ENCODE measurements at places on chromosomes 13 and 19.
A peak's percentile ranks its signal among the peaks of the same experiment; 100 is the strongest.

DNA sequence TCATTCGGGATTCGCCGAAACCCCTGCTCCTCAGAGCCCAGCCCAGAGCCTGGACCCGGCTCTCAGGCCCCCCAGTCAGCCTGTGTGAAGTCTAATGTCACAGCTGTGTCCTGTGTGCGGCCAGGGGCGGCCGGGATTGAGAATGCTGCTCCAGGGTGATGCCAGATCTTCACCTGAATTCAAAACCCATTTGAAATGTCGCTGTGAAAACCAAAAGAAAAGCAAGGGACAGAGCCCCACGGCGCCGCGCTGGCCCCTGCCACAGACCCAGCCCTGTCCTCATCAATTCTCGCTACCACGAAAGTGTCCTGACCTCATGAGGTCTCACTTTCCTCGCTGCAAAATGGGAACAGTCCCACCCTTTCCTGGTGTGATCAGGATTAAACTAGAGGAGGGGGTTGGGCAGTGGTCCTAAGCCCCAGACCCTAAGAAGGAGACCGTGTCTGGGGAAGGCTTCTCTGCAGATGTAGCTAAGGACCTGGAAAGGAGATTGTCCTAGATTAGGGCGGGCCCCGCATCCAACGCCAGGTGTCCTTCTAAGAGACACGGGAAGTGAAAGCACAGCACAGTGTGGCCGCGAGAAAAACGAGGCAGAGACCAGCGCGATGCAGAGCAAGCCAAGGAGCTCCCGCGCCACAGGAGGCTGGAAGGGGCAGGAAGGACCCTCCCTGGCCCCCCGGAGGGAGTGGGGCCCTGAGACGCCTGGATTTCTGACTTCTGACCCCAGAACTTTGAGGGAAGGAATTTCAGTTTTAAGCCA is 34.0 kb upstream of the SPACA7 start:
- no peak for DNase-seq
- no peaks in the 10 kb centered on the region for H3K27me3 ChIP-seq
- no peak overlapping the region for H3K4me3 ChIP-seq
- no peaks in the 10 kb centered on the region for H3K36me3 ChIP-seq
- no peaks in the 10 kb centered on the region for H3K4me1 ChIP-seq

GRCh38 chr19:55345818-55346724 is 6.4 kb downstream of the KMT5C start:
- peaks cover 15% of the 10 kb centered on the region for H3K4me1 ChIP-seq
- H3K27ac ChIP-seq = no peak overlapping the region
- no peak for DNase-seq
- no peak overlapping the region for H3K4me3 ChIP-seq
- peaks cover 14% of the 10 kb centered on the region for H3K36me3 ChIP-seq
- H3K27me3 ChIP-seq = no peaks in the 10 kb centered on the region

DNA sequence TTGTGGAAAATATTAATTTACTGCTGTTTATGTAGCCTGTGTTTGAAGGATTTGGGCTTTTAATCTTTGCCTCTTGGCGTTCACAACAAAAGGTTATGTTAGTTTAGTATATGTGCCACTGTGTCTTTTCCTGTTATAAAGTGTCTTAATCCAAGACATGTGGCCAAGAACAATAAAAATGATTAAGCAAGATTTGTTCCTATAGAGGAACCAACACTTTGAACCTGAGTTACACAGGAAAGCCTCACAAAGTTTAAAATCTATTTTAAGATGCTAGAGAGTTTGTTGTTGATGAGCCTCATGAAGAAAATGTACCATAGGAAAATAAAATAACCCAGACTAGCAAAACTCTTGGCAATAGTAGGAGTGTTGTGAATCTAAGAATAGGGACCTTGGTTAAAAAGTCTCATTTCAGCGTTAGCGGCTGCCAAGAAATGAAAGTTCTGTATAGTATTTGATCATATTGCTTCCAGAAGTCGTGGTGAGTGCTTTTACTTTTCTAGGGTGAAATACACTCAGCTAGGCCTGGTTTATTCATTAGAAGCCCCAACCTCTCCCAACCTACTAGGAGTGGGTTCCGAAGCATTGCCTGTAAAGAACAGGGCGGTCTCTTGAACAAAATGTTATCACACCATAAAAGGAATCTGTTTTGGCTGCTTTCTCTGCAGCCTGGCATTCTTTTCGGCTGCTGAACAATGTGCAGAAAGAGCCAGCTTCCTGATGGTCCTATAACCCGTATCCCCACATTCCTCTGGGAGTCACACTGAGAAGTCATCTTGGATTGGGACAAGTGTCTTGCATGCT is 102.6 kb downstream of the LRCH1 start:
- no peaks in the 10 kb centered on the region for H3K36me3 ChIP-seq
- H3K4me3 ChIP-seq = no peak overlapping the region
- H3K27me3 ChIP-seq = no peaks in the 10 kb centered on the region
- no peaks in the 10 kb centered on the region for H3K4me1 ChIP-seq
- no peak for DNase-seq

DNA sequence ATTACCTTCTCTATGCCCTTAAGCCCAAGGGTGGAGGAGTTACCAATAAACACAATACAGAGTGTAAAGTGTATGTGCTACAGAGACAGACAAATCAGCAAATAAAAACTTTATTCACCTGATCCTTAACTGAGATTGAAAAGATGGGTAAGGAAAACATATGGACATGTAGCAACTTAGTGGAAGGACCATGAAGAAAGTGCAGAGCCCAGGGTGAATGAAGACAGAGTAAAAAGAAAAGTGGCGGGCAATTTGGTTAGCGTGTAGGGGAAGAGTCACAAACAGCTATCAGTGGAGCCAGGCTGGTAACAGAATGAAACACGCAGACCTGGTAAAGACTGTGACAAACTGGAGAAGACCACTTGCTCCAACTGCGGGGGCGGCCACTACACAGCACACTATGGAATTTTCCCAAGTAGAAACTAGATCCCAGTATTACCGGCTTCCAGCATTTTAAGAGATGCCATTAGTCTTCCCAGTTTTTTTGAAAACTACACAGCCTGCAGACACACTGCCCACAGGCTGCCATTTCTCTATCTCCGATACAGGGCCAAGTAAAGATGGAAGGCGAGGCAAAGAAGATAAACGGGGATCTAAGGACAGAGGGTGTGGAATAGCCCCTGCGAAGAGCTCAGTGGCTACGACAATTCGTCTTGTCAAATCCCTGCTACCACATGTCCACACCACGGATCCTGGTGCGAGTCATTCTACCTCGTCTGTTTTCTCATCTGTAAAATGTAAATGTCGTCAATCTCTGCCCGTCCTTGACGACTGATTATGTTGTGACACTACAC is 1.2 kb downstream of the UQCRFS1 start:
- H3K4me3 ChIP-seq = peak overlapping the region; percentile 67
- peak overlapping the region; percentile 94 for H3K27ac ChIP-seq
- H3K36me3 ChIP-seq = peaks cover 8% of the 10 kb centered on the region
- no peak for DNase-seq
- no peaks in the 10 kb centered on the region for H3K4me1 ChIP-seq
- no peaks in the 10 kb centered on the region for H3K27me3 ChIP-seq

DNA sequence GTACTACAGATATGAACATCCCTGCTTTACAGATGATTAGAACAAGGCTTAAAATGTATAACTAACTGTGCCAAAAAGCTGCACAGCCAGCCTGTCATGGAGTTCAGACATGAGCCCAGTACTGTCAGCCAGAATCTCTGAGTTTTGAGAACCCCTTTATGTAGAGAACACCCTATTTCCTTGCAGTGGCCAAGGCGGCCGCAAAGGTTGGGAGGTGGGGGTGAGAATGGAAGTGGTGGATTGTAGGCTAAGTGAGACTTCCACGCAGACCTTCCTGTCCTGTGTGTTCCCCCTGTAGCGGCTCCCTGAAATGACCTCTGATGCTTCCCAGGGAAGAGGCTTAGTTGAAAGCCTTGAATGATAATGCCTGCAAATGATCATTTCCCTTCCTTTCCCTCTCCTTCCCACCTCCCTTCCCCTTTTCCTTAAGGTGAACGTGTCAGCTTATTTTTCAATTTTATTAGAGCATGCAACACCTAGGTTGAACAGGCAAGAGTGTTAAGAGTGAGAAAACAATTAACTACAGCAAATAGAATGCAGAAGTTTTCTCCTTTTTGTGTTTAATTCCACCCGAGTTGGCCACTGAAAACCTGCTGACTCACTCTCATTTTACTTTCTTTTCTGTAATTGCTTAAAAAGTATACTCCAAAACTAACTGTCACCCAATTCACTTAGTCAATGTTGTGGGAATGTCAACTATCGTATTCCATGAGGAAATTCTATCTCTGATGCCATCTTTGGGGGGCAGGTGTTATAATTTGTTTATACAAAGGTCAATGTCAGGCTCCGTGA is 167.0 kb upstream of the EDNRB start:
- no peaks in the 10 kb centered on the region for H3K4me1 ChIP-seq
- H3K4me3 ChIP-seq = no peak overlapping the region
- H3K27me3 ChIP-seq = no peaks in the 10 kb centered on the region
- H3K36me3 ChIP-seq = no peaks in the 10 kb centered on the region
- no peak overlapping the region for H3K27ac ChIP-seq
- no peak for DNase-seq
